Activated naive CD8-positive, alpha-beta T cell treated with anti-CD3 and anti-CD28 coated beads for 36 hours (primary cell): ENCODE measurements at places on chromosomes 13 and 19.

- no peak for DNase-seq
Measured at GRCh38 chr13:22200440-22200839, 529.6 kb downstream of the FGF9 start.

- DNase-seq, result no peak
Measured at GRCh38 chr13:99055735-99056134, 77.9 kb upstream of the DOCK9 start.

- no peak for DNase-seq
Measured at GRCh38 chr13:106118050-106118449, 417.4 kb downstream of the EFNB2 start.

DNA sequence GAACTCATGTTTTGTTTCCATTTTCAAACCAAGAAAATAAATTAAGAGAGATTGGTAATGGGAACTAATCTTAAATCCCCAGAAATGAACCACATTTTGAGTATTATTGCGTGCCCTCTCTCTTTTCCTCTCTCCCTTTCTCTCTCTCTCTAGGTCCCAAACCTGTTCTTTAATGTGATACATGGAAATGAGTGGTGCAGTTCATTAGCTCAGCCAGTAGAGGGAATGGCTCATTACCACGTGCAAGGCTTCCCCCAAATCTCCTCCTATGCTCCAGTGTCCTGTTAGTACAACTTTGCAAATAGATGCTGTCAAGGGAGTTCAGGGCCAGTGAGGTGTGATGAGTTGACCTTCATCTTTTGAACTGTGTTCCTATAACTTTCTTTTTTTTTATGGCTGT is 178.4 kb downstream of the FGF9 start:
- DNase-seq, result peak; percentile 5

GRCh38 chr19:40954573-40954972 is 36.5 kb upstream of the CYP2B6 start:
- DNase-seq, result no peak

- no peak for DNase-seq
Measured at GRCh38 chr13:101181076-101181685, 235.1 kb downstream of the NALCN start.

DNA sequence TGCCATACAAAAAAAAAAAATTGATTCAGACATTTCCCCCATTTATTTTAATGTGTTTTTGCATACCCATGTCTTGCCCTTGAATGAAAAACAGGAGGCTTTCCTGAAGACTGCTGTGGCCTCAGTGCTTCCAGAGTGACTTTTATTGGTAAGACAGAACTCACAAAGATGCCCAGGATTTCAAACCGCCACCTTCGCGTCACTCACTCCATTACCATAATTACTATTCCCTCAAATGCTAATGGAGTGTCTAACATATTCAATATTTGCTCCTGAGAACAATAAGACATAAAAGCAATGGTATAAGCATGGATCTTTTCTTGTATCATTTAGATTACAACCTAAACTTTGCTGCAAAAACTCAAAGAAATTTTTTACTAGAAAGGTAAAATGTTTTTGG is 282.2 kb upstream of the SOX21 start:
- no peak for DNase-seq

- DNase-seq, result no peak
Measured at GRCh38 chr19:28972058-28972852, 240.7 kb downstream of the UQCRFS1 start.

DNA sequence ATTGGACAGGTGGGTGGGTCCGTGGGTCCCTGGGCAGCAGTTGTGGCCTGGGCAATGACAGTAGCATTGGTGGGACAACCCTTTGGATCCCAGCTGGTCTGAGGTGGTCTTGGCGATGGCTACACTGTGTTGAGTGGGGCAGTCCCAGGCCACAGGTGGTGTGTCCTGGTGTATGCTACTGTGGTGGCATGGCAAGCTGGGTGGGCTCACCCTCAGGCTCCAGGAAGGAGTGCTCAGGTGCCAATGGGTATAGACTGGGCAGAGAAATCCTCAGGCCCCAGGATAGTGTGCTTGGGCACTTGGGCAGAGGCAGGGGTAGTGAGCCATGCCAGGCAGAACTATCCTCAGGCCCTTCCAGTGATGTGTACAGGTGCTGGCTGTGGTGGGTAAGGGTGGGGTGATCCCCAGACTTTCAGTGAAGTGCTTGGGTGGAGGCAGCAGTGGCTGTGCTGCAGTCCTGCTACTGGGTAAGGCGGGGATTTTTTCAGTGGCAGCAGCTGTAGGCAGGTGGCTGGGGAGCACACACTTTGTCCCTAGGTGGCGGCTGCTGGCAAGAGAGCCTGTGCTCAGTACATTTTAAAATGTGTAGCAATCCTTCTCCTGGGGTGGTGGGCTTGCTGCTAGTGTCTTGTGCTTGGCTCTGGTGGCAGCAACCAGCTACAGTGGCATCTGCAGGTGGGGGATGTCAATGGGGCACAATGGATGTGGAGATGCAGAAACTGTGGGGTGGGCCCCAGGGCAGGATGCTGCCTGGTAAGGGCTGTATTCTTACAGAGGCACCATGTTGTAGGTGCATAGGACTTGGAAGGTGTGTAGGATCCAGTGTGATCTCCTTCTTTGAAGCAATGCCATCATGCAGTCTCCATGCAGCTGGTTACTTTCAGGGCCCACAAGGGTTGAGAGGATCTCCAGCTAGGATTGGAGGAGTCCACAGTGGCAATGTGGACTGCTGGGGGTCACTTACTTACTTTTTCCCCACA is 64.9 kb downstream of the DNAJC3 start:
- no peak for DNase-seq
